ENCODE measurements at places on chromosomes 2 and 18.

GRCh38 chr18:75507636-75508035 is 80.1 kb upstream of the SMIM21 start:
- DNase-seq, result peak; percentile 1

DNA sequence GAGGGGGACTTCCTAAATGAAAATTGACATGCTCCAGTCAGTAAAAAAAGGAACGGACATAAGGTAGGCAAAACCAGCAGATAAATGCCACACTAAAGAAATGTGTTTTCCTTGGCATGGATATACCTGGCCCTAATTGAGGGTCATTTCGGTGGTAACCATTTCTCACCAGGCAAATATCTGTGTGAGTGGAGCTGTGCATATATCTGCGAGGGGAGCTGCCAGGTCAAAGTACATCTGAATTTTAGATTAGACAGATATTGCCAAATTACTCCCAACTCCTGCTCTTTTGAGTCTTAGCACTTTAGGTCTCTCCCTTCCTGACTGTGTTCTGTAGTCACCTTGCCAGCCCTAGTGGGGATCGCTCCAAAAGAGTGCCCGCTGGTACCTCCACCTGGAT is 204.2 kb downstream of the SH3BP4 start:
- no peak for DNase-seq

- peak; percentile 73 for DNase-seq
Observed at GRCh38 chr2:215636816-215637215, 200.9 kb upstream of the FN1 start.

GRCh38 chr2:224611938-224612337 is 26.8 kb upstream of the CUL3 start:
- no peak for DNase-seq

- DNase-seq, result no peak
Observed at GRCh38 chr18:12302391-12303147, 5.5 kb upstream of the TUBB6 start.

DNA sequence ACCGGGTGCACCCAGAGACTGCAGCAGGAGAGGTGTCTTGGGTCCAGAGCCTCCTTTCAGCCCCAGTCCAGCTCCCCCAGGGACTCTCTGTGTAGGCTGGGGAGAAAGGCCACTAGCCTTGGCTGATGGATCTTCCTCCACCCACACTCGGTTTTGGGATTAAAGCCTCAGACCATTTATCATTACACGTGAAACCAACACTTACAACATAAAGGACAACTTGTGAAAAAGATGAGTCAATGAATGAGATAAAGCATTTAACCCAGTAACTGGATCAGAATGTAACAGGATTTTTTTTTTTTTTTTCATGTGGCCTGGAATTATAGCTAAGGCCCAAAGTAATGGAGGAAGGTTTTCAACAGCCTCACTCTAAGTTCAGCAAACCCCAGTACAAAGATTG is 32.1 kb downstream of the NAT8 start:
- no peak for DNase-seq

Data from suppressor macrophage treated with lipopolysaccharide for 1 hour (primary cell).